ENCODE measurements at places on chromosomes 6 and 20.

GRCh38 chr6:108518714-108519576 is 41.8 kb upstream of the FOXO3 start:
- DNase-seq, result peak; percentile 28

DNA sequence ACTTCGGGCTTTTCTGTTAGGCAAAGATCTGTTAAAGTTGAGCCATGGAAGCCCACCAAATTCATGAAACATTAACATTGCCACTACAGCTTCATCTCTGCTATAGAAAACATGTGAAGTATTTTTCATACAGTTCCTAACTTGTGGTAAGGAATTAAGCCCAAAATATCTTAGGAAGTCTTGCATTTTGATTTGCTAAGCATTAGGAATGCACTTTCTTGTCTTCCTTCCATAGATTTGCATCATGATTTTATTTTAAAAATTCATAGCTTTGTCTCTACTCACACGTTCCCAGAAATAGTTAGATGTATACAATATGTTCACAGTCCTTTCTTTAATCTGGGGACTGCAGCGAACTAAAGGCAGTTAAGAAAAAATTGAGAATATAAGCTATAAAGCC is 325.6 kb downstream of the CENPW start:
- DNase-seq, result no peak

GRCh38 chr6:3541006-3541585 is 84.2 kb upstream of the SLC22A23 start:
- DNase-seq, result no peak

DNA sequence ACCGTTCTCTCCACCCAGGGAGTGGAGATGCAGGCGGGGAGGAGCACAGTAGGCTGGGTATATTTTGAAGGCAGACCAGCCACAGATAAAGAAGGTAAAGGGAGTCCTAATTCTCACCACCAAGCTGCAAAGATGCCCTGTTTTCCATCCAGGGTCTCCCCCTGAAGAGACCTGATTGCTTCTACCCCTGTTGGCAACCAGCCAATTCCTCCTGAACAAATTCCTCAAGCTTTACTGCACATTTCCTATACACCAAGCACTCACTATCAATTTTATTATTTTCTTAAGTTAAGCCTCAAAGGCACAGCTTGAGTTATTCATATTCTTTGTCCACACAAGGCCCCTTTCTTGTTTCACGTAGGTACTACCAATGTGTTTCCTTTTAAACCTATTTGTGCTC is 214.4 kb downstream of the EYA2 start:
- DNase-seq, result no peak

DNA sequence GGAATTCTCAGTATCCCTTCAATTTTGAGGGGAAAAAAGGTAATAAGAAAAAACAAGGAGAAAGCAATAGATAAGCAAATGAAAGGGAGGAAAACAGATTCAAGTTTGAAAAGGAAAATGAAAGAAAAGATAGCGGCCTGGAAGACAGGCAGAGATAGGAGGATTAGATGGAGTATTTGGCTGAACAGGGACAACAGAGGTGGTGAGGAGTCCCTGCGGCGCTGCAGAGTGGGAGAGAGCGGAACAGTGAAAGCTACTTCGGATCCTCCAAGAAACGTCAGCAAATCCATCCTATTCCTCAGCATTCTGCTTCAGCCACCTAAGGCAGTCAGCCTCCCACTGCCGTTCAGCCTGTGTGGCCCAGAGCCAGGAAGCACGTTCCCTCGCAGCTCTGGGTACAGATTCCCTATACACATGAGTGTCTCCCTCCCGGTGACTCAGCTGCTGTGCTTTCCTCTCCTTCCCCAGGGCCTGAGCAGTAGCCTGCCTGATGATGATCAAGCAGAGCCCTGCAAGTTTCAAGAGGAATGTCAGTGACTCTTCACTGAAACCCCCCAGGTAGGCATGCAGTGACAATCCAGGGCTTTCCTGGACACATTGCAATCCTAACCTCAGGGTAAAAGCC is 43.4 kb upstream of the CDYL start:
- DNase-seq, result no peak

DNA sequence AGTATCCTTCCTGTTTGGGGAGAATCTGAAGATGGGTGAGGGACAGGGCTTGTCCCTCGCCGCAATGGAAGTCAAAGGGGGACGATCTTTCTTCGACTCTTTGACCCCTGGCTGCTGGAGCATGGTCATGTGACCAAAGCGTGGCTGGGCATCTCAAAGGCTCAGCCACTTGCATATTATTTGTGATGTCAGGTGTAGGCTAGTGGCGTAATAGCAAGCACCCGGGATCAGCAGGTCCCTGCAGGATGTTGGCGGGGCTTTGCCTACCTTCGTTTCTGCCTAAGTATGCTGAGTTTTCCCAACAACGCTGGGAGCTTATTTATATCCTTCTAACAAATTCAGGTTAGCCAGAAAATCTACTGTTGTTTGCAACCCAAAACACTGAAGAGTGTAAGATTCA is 50.3 kb upstream of the IL20RA start:
- no peak for DNase-seq

GRCh38 chr6:149139782-149140136 is 177.8 kb upstream of the TAB2 start:
- DNase-seq, result no peak

GRCh38 chr6:139330826-139331500 is 39.2 kb upstream of the TXLNB start:
- no peak for DNase-seq

DNA sequence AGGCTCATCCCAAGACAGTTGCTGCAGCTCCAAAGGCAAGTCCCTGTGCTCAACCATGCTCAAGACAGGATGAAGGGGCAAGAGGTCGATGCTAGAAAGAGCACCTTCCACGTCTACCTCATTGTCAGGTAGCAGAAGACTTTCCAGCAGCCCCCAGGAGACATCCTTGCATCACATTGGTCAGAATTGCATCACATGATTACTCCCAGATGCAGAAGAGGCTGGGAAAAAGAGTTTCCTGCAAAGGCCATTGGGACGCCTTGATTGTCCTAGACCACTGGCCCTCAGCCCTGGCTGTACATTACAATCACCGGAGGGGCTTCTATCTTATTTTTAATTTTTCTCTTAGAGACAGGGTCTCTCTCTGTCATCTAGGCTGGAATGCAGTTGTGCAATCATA is 17.3 kb upstream of the ZNF334 start:
- DNase-seq, result no peak
